ENCODE measurements at places on chromosomes 2 and 18. TPM values are rescaled to one million over a fixed set of nuclear protein-coding genes. Genes with fewer than 3 reads are reported as not detected.

The PARD3B gene
- polyA plus RNA-seq: 8.5 TPM

The MARCHF4 gene
- 3.8 TPM for polyA plus RNA-seq

The L3MBTL4 gene
- polyA plus RNA-seq: 0.05 TPM

The LTBP1 gene
- polyA plus RNA-seq: 517 TPM

The IL36B gene
- not detected for polyA plus RNA-seq

GRCh38 chr2:19753314-19753713 is 148.5 kb downstream of the TTC32 start:
- DNase-seq: no peak

DNA sequence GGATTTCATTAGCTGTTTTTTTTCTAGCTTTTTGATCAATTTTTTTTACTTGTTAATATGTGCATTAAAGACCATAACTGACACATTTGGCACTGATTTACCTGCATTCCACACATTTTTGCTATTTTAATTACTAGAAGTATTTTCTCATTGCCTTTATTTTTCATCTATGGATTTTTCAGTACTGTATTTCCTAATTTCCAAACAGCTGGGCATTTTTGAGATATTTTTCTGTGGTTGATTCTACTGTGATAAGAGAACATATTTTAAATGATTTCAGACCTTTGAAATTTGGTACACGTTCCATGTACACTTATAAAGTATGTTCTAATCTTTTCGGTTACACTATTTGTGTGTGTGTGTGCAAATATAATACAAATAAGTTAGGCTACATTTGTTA is 135.3 kb downstream of the PARD3B start:
- DNase-seq: no peak

GRCh38 chr2:107529146-107529545 is 297.5 kb upstream of the RGPD4 start:
- DNase-seq: no peak

GRCh38 chr2:238169048-238169707 is 10.4 kb downstream of the ERFE start:
- peak; percentile 95 for DNase-seq

DNA sequence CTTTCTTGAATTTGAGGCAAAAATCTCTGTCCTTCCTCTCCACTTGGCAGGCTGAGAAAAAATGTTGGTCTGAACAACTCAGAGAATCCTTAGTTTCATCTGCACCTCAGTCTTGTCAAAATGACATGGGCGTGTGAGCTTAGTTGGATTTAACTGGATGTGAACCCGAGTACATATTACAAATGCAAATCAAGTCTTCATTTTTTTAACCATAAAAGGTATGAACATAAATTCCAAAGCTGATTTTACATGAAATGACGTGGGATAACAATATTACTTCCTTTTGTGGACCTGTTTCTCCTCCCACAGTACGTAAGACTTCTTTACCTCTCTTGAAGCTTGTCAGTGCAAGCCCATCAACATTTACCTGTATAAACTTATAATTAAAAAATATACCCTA is 32.6 kb upstream of the RND3 start:
- no peak for DNase-seq

GRCh38 chr2:3316456-3317276 is 61.0 kb downstream of the EIPR1 start:
- DNase-seq: no peak

DNA sequence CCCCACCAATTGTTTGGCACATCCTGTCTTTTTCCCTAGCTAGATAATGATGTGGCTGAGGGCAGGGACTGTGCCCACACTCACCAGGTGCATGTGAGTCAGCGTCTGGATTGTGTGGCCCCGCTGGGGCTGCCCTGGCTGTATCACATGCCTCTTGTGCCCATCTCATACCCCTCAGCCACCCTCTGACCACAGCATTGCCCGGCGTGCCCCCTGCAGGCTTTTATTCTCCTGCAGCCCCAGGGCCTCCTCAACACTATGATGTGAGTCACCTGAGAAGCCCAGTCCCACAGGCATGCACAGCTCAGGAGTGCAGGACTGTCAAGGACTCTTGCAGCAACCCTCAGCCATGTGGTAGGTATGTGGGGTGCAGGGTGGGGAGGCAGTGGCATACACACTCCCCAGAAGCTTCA is 14.8 kb upstream of the STEAP3 start:
- DNase-seq: no peak

DNA sequence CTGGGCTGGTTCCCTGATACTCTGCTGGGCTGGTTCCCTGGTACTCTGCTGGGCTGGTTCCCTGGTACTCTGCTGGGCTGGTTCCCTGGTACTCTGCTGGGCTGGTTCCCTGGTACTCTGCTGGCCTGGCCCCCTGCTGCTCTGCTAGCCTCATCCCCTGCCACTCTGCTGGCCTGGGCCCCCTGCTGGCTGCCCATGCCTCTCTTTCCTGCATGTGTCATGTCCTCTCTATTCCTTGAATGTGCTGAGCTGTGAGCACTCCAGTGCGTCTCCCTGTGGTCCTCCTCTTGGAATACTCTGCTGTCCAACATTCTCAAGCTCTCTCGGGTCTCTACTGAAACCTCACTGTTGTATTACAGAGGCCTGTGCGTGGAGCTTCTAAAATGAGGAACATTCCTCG is 216.3 kb downstream of the RNF144A start:
- no peak for DNase-seq

Data from AG04450 (cell line).